ENCODE measurements at places on chromosomes 5 and 9.

GRCh38 chr9:79041266-79041665, 530.5 kb upstream of the TLE4 start:
- no peak for DNase-seq

- no peak for DNase-seq
Measured at GRCh38 chr9:5274770-5275169, 29.7 kb downstream of the RLN2 start.

GRCh38 chr5:1501372-1502045, 22.3 kb downstream of the LPCAT1 start:
- no peak for DNase-seq

DNA sequence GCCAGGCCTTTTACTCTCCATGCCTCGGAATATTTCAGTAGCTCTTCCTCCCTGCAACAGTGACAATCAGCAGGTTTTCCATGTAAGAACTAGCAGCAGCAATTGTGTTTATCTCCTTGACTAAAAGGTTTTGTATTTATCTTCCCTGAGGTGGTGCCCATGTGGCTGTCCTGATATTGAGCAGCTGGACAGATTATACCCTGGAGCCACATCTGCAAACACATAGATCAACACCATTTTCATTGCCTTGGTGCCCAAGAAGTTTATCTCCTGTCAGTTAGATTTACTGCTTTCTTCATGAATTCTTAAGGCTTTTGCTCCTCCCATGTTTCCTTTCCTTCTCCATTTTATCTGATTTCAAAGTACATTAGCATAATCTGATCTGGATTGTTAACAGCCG, 378.4 kb downstream of the SPATA31D1 start:
- DNase-seq = no peak

DNA sequence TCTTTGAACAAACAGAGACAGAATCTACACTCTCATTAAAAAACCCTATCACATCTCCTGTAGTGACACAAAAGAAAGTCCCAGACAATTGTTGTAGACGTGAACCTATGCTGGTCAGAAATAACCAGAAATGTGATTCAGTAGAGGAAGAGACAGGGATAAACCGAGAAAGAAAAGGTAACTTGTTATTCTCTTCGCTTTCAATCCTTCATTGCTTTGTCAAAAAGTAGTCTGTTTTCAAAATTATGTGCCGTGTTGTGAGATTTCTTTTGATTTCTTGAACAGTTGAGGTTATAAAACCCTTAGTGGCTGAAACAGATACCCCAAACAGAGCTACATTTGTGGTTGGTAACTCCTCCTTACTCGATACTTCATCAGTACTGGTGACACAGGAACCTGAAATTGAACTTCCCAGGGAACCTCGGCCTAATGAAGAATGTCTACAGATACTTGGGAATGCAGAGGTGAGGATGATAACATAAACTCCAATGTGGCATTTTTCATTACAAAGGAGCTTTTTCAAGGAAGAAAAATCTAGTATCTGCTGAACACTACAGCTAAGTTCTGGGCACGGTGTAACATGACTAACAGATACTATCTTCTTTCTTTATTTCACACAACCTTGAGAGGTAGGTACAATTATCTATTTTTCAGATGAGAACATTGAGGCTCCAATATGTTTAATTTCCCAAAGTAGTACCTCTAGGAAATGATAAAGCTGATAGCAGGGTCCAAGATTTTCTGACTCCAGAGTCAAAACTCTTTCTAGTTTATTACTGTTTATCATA, 14.3 kb downstream of the HMGCR start:
- no peak for DNase-seq

GRCh38 chr9:110213413-110214044, 5.6 kb upstream of the C9orf152 start:
- no peak for DNase-seq

DNA sequence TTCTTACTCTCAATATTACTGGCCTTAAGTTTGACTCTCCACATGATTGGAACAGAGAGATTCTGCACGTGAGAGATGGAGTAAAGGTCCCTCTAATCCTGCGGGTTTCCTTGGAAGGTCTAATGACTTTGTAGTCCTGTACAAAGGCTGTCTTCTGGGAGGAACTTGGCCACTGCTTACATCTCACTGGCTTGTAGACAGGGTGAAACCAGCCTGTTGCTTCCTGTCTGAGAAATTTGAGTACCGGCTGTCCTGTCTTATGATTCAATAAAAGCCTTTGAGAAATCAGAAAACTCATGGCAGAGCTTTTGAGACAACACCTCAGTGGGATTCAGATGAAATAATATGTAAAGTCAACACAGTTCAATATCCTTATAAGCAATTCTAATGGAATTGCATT, 43.0 kb downstream of the IL31RA start:
- DNase-seq = no peak

GRCh38 chr5:137268646-137269045, 230.5 kb downstream of the SPOCK1 start:
- no peak for DNase-seq

DNA sequence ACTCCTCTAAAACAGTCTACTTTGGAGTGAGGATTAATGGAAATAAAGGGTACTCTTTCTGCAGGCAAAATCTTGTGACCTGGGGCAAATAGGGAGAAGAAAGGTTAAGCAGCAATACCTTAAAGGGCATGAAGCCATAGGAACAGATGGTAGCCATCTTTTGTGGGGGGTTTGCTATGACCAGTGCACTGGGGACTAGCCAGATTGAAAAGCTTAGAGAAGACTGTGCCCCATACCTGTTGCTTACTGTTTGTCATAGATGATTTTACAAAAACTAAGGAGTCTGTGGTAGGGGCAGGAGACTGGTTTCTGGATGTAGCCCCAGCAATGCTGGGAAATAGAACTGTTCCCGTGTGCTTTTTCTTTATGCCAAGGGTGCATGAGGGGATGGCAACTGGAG, 58.6 kb downstream of the PAM start:
- DNase-seq = no peak

- DNase-seq = no peak
Measured at GRCh38 chr5:149170299-149170698, 29.0 kb downstream of the ABLIM3 start.

DNA sequence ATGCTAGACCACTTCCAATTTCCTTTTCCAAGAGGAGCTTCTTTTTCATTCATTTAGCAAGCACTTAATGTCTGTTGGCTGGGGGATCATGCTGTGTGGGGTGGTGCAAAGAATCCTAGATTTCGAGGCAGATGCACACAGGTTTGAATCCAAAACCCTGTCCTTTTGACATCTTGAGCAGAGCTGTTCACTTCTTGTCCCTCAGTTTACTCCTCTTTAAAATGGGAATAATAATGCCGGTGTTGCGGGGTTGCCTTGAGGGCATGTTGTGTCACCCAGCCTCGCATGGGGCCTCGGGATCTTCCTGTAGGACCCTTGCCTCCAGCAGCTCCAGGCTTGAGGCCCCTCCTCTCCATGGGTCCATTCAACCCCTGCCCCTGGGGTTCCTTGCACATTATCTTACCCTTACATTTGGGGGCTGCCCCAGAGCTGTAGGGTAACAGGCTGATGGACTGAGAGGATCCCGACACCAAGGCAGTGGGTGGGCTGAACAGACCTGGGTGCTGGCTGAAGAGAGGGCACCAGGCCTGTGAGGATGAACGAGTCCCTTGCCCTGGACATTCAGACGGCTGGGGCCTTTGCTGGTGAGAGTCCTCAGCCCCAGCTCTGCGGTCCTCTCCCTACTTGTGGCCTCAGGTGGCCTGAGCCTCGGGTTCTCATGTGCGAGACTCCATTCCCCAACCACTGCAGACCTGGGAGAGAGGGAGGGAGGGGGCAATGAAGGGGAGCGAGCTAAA, 145.8 kb downstream of the BARX1 start:
- no peak for DNase-seq

DNA sequence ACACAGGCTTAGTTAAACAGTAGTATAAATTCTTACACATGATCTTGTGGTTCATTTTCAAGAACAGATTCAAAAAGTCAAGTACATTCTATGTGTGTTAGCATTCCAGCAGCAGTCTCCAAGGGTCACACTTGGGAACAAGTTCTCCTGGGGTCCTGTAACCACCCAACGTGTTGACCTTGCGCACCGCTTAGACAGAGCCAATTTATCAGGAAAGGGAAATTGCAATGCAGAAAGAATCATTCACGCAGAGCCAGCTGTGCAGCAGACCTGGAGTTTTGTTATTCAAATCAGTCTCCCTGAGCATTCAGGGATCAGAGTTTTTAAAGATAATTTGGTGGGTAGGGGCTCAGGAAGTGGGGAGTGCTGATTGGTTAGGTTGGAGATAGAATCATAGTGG, 8.5 kb upstream of the RXFP3 start:
- DNase-seq = no peak

- DNase-seq = peak; percentile 6
Measured at GRCh38 chr9:893843-894420, 52.4 kb downstream of the DMRT1 start.

GRCh38 chr5:153794327-153794726, 244.4 kb downstream of the FAM114A2 start:
- DNase-seq = no peak

DNA sequence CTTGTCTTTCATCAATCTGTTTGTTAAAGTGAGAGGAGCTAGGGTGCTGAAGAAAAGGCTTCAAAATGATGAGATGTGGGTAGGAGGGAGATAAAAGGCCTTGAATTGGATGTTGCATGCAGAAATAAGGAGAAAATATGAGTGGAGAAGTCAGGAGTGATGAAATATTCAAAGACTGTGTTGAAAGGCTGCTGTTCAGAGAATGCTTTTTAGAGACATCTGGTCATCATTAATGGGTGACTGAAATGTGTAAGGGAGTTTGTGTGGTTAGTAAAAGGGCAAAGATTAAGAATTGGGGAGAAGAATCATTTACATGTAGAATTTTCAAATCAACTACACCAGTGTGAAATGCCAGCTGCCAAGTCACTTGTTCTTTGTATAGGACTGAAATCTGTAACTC, 383.9 kb downstream of the MAT2B start:
- no peak for DNase-seq

- DNase-seq = no peak
Measured at GRCh38 chr9:33467526-33467925, 6.2 kb downstream of the NOL6 start.

- DNase-seq = no peak
Measured at GRCh38 chr9:114086607-114087006, 8.5 kb upstream of the AMBP start.

GRCh38 chr5:37208883-37209797, 40.0 kb downstream of the CPLANE1 start:
- no peak for DNase-seq

- DNase-seq = peak; percentile 48
Measured at GRCh38 chr5:141557681-141558136, 61.1 kb downstream of the DIAPH1 start.

DNA sequence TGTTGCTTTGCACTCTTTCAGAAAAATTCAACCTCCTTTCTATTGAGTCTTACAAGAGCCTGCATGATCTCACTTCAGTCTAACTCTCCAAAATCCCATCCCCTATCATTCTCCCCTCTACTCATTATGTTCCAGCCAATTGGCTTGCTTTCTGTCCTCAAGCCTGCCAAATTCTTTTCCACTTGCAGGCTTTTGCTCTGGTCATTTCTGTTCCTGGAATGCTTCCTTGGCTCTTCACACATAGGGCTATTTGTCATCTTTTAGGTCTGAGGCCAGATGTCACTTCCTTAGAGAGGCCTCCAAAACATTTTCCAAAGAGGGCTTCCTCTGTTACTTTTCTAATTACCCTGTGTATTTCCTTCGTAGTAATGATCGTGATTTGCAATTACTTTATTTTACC, 11.8 kb upstream of the CHD1 start:
- no peak for DNase-seq

GRCh38 chr5:129135633-129136032, 41.1 kb downstream of the ISOC1 start:
- DNase-seq = no peak

DNA sequence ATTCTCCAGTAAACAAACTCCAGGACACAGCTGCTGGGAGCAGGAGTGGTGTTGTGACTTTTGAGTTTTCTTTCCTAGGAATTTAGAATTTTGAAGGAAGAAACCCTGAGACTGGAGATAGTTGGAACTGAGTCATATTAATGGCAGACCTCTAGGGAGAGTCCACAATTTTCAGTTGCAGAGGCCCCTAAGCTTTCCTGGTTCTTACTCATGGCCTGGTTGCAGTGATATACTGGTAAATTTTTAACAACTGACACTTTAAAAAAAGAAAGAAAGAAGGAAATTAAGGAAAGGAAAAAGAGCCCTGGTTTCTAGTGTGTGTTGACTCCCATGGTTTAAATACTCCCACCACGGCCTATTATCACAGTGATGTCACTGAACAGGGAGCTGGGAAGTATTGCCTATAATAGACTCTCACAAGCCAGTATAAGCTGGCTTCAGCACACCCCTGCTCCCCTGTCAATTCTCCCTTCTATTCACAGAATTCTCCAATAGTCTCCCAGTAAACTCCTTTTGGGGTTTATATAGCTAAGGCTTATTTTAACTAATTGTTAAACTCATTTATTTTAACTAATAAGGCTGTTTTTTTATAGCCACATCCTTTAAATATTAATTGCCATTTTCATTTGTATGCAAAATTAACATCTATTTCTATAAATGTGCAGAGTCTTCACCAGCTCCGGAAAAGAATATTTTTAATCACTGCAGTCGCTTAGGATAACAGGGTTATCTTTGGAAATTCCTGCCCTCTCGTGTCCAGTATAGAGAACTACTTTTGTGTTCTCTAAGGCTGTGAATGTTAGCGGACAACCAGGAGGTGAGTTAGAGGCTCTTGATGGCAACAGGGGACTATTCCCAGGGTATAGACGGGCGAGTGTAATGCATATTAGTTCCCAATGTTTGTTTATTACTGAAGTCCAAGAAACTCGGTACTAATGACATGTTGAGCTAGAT, 59.7 kb downstream of the GGTA1 start:
- DNase-seq = no peak

Measured in T-helper 22 cell (primary cell).